ENCODE measurements at places on chromosomes 13 and 19.

GRCh38 chr13:27770809-27771208 is 21.5 kb upstream of the GSX1 start:
- DNase-seq, result no peak

DNA sequence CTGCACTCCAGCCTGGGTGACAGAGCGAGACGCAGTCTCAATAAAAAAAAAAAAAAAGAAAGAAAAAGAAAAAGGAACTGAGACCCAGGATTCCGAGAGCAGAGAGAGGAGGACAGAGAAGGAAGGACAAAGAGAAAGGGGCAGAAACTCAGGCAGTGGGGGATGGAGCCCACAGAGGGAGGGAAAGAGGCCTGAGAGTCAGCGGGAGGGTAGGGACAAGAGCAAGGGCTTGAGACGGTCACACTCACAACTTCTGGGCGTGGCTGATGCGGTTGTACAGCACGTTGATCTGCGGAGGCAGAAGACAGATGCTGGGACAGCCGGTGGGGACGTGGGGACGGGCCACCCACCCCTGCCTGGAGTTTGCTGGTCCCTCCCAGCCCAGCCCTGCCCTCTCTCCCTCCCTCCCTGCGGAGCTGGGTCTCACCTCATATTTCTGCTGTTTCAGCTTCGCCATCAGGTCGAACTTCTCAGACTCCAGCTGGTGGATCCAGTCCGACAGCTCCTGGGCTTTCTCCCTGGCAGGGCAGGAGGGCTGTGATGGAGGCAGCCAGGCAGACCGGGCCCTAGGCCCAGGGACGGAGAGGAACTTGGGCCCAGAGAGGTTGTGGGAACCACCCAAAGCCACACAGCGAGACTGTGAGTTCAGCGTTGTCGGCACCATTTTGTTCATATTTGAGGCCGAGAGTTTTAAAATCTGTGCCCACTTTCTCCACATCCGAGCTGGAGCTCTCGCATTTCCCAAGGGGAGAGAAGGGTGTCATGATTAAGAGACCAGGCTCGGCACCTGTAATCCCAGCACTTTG is 15.2 kb downstream of the TNNT1 start:
- no peak for DNase-seq

GRCh38 chr13:31951215-31951678 is 80.3 kb upstream of the FRY start:
- no peak for DNase-seq

GRCh38 chr19:35529241-35530218 is 1.4 kb upstream of the SBSN start:
- DNase-seq, result no peak

DNA sequence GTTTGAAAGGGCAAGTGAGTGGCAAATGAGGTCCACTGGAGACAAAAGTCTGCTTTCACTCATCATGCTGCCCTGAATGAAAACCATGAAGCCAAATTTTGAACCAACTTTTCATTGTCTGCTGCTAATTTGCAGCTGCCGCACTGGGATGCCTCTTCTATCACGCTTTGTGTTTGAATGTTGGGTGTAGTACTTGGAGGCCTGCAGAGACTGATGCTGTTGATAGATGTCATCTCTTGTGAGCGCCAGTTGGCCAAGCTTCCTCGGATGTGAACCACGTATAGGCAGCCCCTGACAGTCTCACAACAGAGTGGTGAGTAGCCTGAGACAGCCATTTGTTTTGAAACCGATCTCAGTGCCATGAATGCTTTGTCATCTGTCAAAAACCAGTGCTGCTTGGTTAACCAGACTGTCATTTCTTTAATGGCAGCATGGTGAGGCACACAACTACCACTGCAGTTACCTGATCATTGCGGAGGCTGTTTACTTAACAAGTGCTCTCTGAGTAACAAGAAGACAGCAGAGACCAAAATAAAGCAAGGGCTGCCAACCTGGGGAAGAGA is 31.2 kb upstream of the SLC10A2 start:
- DNase-seq, result no peak

DNA sequence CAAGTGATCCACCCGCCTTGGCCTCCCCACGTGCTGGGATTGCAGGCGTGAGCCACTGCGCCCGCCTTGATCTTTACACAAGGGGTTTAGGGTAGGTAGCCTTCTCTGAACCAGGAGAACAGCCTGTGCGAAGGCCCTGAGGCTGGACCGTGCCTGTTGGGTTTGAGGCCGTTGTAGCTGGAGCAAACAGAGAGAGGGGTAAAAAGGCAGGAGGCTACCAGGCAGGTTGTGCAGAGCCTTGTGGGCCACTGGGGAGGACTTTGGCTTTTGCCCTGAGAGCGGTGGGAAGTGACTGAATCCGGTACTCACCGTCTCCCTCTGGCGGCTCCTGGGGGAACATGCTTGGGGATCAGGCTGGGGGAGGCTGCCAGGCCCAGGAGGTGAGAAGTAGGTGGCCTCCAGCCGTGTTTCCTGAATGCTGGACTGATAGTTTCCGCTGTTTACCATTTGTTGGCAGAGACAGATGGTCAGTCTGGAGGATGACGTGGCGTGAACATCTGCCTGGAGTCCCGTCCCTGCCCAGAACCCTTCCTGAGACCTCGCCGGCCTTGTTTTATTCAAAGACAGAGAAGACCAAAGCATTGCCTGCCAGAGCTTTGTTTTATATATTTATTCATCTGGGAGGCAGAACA is 24.6 kb downstream of the SPC24 start:
- DNase-seq, result peak; percentile 55

- DNase-seq, result no peak
Observed at GRCh38 chr19:37007587-37008220, 70.5 kb upstream of the ZNF420 start.

- no peak for DNase-seq
Observed at GRCh38 chr19:39264306-39265290, 3.6 kb upstream of the IFNL2 start.

GRCh38 chr13:59914556-59914955 is 249.2 kb downstream of the DIAPH3 start:
- no peak for DNase-seq

GRCh38 chr13:29452773-29453616 is 142.5 kb downstream of the SLC7A1 start:
- DNase-seq, result no peak

- no peak for DNase-seq
Observed at GRCh38 chr13:63595811-63596210, 2180.2 kb upstream of the PCDH20 start.

- DNase-seq, result no peak
Observed at GRCh38 chr13:50720861-50721671, 122.4 kb downstream of the DLEU7 start.

DNA sequence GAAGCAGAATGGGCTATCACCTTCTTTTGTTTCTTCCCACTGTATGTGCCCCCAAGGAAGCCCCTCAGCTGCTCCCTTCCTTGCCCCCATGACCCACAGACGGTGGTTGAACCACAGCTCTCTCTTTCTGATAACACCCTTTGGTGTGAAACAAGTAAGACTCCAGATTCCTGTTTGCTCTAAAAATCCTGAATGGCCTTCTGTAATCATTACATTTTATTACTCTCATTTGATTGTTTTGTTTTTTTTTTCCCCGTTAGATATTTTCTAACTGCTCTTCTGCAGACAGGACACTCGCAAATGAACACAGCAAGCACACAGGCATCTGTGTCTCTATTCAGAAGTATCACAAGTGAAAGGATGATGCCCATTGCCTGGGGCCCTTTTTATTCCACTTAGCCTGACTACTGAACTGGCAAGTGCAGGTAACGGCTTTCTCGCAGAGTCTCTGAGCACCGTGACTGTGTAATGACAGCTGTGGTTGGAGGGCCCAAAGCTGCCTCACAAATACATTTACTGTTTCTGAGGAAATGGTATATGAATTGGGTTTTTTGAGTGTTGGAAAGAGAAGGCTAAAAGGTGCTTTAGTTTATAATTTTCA is 59.3 kb downstream of the OXGR1 start:
- no peak for DNase-seq

GRCh38 chr19:3324405-3324856 is 42.0 kb upstream of the NFIC start:
- DNase-seq, result peak; percentile 32

DNA sequence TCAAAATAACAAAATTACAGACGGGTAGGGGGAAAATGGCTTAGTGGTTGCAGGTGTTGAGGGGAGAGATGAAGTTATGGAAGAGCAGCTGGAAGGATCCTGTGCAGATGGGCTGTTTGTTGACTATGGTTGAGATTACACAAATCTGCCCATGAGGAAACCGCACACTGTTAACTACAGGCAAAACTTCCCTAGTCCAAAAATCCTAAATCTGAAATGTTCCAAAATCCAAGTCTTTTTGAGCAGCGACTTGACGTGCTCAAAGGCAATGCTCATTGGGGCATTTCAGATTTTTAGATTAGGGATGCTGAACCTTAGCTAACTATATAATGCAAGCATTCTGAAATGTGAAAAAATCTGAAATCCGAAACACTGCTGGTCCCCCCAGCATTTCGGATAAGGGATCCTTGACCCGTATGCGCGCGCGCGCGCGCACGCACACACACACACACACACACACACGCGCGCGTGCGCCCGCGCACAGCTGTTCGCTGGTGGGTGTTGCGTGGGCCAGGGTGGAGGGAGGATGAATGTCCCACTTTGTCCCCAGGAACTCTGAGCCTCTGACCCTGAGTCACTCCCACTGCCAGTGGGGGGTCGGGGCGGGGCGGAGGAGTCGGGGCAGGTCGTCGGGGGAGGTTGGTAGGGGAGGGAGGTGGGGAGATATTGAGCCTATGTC is 6.8 kb downstream of the F2RL3 start:
- DNase-seq, result no peak

GRCh38 chr19:44848036-44848811 is 2.1 kb downstream of the NECTIN2 start:
- no peak for DNase-seq

DNA sequence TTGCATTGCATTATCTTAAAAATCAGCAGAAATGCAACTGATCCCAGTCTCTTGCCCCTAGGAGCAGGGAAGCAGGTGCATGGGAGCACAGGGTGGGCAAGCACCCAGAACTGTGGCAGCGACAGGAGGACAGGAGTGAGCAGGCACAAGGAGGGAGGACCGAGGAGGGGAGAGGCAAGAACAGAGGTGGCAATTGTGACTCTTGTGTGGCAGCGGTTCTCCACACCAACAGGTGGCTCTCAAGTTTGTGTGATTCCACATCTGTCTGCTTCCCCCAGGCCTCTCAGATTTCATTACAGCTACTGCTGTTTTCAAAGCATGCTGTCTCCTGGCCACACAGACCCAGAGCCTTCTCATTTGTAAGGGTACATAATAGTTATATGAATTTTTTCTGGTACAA is 108.5 kb downstream of the STK24 start:
- no peak for DNase-seq

DNA sequence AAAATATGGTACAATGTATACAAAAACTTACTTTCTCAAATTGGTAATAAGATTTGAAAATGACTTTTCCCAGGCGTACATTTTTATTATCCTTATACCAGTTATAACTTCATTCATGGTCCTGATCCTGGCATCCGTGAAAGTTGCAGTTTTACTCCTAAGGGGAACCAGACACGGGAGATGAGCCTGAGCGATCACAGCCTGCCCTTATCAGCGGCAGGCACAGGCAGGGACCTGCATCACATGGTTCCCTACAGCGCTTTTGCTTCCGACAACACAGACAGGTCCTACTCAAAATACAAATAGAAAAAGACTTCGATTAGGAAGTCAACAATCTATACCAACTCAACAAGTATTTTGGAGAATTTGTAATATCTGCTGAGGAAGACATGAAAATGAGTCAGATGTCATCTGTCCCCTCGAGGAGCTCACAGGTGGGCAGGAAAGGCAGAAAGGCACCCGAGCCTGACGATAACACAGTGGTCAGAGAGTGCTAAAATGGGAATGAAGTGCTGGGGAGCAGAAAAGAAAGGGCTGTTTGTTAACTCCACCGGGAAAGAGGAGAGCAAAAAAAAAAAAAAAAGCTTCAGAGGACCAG is 93.4 kb downstream of the ABCC4 start:
- no peak for DNase-seq

DNA sequence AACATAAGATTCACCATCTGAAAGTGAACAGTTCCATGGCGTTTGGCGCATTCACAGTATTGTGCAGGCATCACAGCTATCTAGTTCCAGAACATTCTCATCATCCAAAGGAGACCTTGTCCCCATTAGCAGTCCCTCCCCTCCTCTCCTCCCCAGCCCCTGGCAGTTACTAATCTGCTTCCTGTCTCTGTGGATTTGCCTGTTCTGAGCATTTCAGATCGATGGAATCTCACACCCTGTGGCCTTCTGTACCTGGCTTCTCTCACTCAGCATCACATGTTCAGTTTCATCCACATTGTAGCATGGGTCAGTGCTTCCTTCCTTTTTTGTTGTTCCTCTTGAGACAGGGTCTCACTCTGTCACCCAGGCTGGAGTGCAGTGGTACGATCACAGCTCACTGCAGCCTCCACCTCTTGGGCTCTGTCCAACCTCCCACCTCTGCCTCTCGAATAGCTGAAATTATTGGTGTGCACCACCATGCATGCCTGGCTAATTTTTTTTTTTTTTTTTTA is 34.6 kb downstream of the CRTC1 start:
- DNase-seq, result no peak

DNA sequence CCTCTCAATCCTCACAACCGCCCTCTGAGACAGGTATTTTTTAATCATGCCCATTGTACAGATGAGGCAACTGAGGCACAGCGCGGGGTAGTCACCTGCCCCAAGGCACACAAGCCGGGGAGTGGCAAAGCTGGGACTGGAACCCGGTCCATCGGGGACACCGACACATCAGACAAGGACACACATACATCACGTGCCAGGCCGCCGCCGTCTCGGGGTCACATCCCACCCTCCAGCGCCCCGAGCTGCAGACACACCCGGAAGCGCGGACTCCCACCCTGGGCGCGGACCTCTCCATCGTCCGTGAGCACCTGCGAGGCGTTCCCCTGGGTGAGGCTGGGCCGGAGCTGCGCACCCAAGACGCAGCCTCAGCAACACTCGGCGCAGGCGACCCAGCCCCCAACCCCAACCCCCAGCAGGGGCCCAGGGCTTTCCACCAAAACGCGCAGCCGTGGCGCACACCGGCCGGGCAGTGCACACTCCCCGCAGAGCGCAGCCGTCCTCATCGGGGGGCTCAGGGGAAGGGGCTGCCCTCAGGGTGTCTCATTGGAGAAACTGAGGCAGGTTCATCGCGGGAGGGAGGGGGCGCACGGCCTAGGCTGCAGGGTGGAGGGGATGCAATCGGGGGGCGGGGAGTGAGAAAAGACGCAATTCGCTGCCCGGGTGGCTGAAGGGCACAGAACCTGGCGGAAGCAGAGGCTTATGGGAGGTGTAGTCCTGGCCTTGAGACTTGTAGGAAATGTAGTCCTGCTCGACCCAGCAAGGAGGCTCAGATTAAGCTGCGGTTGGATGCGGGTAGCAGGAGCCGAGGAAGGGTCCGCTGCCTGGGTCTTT is 1.9 kb upstream of the LMTK3 start:
- peak; percentile 51 for DNase-seq

GRCh38 chr19:31880283-31880682 is 465.1 kb upstream of the ZNF507 start:
- DNase-seq, result no peak

DNA sequence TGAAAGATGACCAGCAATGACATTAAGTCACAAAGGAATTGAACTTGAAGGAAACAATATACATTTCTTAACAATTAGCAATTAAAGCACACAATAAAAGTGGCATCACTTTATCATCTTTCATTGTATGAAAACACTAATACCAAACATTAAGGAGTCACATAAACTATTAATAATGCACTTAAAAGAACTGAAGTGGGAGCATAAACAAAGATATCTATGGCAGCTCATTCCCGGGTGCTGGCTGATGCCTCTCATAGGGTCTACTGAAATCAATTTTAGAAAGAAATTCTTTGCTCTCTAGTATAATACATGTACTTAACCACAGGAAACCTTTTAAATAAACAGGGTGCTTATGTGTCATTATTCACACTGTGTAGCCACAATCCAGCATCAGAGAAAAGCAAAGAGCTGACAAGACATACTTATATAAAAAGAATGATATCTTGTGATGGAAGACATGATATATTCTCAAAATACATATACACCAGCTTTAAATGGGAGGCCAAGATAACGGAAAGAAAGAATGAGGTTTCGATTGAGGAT is 1207.8 kb downstream of the EFNB2 start:
- DNase-seq, result no peak

Measured in activated CD8-positive, alpha-beta memory T cell treated with anti-CD3 and anti-CD28 coated beads for 1 hour (primary cell).